ENCODE measurements at places on chromosomes 2 and 18.

DNA sequence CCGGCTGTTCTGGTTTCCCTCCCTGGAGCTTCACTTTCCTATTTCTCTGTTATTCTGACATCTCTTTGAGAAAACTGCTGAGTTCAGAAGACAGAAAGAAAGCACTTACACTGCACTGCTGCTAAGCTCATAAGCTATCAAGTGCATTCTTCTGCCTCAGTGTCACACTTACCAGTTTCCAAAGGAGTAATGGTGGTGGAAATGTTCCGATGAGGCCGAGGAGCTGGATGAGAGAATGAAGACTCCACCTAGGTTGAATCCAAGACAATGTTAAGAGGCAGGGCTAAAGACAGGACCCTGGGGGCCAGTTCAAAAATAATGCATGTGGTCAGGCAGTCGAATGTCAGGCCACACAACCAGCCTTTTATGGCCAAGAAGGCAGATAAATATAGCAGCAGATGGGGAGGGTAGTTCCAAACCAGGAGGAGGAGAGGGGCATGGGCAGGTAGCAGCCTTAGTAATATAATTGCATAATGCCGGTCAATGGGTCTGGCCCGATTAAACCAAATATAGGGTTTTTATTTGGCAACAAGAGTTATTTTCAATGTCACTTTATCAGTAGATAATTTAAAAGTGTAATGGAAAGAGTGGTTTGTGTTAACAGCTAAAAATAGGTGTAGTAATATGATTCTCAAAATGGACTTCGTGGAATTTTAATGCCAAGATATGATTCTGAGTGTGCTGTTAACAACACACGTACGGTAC lies at the start of gene MYOM1:
MYOM1 (minus strand) TSS at position 338 of the 705 bp plus-strand sequence. CDS start 4,745 bp downstream, outside the sequence.
- DNase-seq, result no peak

- DNase-seq, result peak; percentile 18
These were observed 56.6 kb downstream of the EPG5 start for GRCh38 chr18:45910405-45911023.

- peak; percentile 51 for DNase-seq
These were observed 211.6 kb downstream of the SEPTIN10 start for GRCh38 chr2:109402180-109402579.

GRCh38 chr2:214139630-214140284 lies 271.1 kb upstream of the VWC2L start:
- DNase-seq, result no peak

DNA sequence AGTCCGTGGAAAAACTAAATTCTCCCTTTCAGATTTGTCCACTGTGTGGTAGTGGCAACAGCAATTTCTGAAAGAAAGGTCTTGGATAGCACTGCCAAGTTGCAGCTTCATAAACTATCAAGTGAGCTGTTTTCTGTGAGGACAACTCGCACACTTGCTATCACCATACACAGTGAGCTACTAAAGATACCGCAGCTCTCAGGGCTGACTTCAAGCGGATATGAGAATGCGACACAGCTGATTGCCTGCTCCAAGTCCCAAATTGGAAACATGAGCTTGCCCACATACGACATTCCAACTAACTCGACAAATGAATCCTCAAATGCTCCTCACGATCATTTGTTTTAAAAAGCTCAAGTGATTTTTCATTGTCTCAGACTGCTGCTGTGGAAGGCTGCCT lies 46.2 kb downstream of the E2F6 start:
- DNase-seq, result no peak

DNA sequence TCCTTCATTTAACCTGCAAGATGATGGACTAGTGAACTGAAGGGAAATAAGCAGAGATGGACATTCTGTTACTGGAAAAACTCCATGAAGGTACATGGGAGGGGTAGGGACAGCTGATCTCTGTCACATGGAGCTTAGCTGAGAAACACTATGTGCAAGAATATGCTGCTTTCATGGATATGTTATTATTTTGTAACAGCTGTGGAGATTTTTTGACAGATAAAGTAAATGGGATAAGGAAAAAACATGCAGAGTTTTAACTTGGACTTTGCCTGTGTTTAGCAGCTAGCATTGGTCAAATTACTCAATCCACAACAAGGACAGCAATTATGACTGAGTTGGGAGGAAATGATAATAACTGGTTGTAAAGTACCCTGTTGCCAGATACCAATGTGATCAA lies 28.7 kb upstream of the HNRNPA3 start:
- no peak for DNase-seq

- no peak for DNase-seq
These were observed 1166.5 kb upstream of the NXPH2 start for GRCh38 chr2:139946690-139947089.

- no peak for DNase-seq
These were observed 46.3 kb downstream of the MEX3C start for GRCh38 chr18:51151185-51151567.

GRCh38 chr2:39120771-39121522 lies at the start of gene SOS1:
Gene SOS1, minus strand, starts transcription at chr2:39121051. Its CDS starts 629 bp downstream, at chr2:39120422.
- peak; percentile 90 for DNase-seq

GRCh38 chr2:179987916-179988315 lies 19.2 kb downstream of the CWC22 start:
- DNase-seq, result no peak

DNA sequence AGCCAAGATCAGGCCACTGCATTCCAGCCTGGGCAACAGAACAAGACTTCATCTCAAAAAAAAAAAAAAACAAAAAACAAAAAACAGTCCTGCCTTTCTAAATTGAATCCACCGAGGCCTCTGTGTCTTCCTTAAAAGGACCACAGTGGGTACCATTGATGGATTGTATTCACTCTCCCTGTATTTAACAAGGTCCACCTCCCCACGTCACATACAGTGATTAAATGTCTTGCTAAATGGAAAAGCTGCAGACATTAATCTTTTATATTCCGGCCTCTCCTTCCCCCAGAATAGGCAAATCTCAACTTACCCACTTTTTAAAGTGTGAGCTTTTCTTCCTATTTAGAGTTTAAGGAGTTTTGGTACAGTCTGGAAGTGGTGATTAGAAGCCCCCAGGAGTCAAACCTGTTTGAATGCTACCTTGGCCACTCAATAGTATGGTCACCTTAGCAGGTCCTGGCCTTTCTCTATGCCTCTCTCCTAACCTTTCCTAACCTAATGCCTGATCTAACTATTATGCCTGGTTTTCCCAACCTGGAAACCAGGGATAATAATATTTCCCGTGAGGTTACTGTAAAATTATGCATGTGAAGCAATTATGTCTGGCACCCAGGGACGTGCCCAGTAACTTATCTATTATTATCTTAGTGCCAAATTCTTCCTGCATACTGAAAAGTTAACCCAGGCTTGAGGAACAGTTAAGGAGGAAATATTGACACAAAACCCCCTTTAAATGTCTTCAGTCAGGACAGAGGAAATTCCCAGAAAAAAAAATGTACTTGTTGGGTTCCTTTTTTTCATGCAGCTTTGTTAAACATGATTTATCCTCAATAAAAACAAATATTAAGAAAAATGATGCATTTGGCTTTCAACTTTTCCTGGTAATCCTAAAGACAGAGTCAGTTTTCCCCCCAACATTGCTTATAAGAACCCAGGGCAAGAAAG lies 3.1 kb downstream of the NFE2L2 start:
- no peak for DNase-seq

DNA sequence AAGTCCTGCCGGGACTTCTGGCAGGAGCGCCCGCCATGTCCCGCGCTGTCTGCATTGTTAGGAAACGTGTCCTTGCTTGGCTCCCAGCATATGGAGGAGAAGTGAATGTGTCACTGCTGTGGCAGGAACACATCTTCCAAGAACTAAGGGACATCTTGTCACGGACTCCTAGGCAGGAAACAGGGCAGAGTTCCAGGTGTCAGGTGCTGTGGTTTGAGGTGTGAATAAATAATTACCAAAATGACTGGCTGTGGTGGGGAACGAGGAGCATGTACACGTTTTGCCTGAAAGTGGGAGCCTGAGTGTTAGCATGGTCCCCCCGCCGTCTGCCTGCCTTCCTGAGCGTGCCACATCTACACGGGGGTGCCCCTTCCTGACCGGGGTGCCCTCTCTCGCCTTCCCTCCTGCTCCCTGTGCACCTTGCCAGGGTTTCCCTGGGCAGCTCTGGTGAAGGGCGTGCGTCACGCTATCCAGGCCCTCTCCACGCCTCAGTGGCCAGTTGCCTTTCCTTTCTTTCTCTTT lies 237.5 kb downstream of the LDLRAD4 start:
- no peak for DNase-seq

- DNase-seq, result no peak
These were observed 29.4 kb upstream of the REEP1 start for GRCh38 chr2:86366651-86367498.

- no peak for DNase-seq
These were observed 56.2 kb downstream of the TMEM200C start for GRCh38 chr18:5839102-5839501.

DNA sequence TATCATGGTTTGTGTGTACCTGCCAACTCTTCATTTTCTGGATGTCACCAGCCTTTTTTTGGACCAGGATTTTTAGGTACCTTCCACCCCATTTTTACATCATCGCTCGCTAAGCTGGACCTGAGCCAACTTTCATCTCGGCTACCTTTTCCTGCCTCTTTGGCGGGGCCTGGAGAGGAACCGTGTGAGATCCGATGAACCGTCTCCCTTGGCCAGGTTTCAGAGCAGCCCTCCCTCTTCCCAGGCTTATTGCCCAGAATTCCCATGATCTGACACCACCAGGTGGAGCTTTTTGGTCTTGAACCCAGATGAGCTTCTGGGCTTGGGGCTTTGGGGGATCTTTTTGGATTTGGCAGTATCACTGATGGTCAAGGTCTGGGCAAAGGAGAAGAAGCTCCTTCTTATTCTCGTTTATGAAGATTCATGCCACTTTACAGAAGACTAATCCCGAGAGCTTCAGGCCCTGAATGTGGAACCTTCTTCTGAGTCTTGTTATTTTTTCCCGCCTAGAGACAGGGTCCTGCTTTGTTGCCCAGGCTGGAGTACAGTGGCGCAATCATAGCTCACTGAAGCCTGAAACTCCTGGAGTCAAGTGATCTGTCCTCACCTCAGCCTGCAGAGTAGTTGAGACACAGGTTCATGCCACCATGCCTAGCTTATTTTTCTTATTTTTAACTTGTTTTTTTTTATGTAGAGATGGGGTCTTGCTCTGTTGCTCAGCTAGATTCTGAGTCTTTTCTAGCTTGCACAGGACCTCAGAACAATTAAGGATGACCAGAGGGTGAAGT lies 50.4 kb downstream of the GATA6 start:
- no peak for DNase-seq

- DNase-seq, result no peak
These were observed 179.7 kb downstream of the GBX2 start for GRCh38 chr2:235988271-235989015.

DNA sequence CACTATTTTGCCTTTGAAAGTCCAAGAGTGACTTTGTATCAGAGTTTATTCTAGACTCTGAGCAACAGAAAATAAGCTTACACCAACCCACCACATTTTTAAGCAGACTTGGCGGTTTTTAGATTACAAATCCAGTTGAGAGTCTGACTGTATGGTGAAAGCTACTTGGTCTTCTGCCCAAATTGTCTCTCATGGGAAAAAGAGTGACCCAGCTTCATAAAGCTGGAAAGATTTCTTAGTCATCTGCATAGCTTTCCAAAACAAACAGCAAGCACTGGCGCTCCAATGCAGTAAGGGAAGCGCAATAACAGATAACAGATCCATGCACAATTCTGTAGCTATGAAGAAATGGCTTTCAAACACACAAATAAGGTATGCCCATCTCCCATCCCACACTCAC lies 7.1 kb downstream of the DSG1 start:
- peak; percentile 18 for DNase-seq

DNA sequence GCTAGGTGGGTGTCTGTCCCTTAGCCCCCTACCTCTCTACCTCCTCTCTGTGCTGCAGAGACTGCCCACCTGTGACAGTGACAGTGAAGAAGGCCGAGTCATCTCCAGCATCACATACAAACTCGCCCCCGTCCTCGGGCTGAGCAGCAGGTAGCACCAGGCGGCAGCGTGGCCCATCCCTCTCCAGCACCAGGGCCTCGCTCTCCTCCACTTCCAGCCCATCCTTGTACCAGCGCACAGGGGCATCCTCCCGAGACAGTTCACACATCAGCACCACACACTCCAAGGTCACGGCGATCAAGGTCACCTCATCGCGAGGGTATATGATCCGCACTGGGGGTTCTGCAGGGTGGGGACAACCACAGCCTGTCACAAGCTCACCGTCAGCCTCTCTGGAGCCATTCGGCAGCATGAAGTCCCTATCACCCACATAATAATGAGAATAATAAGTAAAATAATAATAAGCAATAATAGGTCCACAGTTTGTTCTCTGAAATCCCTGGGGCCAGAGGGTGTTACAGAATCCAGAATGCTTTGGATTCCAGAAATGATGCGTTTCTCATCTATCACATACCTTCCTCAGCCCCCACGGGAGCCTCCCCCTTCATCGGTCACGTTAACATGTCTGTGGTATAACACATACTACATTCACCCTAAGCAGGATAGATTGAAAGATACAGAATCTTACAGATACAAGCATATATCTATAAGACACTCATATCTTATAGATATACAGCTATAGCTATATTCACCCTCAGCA lies 12.0 kb downstream of the OBSL1 start:
- no peak for DNase-seq

DNA sequence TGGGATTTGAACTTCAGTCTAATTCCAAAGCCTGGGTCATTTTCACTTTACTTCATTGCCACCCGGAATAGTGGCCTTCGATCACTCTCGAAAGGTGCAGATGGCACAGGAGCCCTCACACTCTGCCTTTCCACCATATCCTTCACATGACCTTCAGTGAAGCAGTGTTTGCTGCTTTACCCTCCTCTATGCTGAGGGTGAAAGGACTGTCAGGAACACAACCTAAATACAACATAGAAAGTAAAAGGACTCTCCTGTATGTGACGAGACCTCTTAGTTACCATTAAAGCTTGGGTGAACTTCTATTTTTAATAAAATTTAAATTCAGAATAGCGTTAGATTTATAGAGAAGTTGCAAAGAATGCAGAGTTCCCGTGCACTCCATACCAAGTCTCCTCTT lies 148.5 kb downstream of the TANC1 start:
- DNase-seq, result no peak

- peak; percentile 30 for DNase-seq
These were observed 1344.4 kb upstream of the CELF4 start for GRCh38 chr18:38909972-38910371.

GRCh38 chr2:105445498-105445897 lies 46.6 kb upstream of the FHL2 start:
- DNase-seq, result no peak

- DNase-seq, result no peak
These were observed 118.7 kb upstream of the NRP2 start for GRCh38 chr2:205563646-205564045.

- DNase-seq, result no peak
These were observed 42.7 kb downstream of the EPHA4 start for GRCh38 chr2:221529177-221529942.

GRCh38 chr2:142926445-142926844 lies 49.0 kb downstream of the KYNU start:
- DNase-seq, result no peak

GRCh38 chr2:130981667-130982066 lies 111.6 kb downstream of the FAM168B start:
- DNase-seq, result no peak

DNA sequence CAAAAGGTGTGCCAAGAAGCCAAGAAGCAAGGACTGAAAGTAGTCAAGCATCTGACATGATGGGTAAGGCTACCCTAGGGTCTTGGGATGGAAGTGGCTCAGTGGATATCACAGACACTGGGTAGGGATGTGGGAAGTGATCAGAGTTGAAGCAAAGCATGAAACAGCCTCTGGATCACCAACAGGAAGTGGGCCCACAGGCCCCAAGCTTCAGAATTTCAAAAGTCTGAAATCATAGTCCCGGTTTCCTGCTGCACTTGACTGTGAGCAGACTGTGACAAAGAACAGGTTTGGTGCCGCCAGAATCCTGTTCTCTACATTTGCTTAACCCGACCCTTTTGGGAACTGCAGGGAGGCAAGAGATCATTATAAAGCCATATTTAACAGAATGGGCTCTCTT lies 57.4 kb downstream of the SP100 start:
- no peak for DNase-seq

- no peak for DNase-seq
These were observed 424.0 kb downstream of the DSC3 start for GRCh38 chr18:30618567-30618966.
